ENCODE measurements at places on chromosomes 16 and 17. TPM values are rescaled to one million over a fixed set of nuclear protein-coding genes. Genes with fewer than 3 reads are reported as not detected.

DNA sequence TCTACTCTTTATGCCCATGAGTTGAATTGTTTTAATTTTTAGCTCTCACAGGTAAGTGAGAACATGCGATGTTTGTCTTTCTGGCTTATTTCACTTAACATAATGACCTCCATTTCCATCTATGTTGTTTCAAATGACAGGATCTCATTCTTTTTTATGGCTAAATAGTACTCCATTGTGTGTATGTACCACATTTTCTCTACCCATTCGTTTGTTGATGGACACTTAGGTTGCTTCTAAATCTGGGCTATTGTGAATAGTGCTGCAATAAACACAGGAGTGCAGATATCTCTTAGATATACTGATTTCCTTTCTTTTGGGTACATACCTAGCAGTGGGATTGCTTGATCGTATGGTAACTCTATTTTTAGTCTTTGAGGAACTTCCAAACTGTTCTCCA lies 19.3 kb upstream of the CA4 start:
- peaks cover 29% of the 10 kb centered on the region for H3K4me1 ChIP-seq
- DNase-seq: no peak
- H3K4me3 ChIP-seq: no peak overlapping the region
- peaks cover 8% of the 10 kb centered on the region for H3K36me3 ChIP-seq

DNA sequence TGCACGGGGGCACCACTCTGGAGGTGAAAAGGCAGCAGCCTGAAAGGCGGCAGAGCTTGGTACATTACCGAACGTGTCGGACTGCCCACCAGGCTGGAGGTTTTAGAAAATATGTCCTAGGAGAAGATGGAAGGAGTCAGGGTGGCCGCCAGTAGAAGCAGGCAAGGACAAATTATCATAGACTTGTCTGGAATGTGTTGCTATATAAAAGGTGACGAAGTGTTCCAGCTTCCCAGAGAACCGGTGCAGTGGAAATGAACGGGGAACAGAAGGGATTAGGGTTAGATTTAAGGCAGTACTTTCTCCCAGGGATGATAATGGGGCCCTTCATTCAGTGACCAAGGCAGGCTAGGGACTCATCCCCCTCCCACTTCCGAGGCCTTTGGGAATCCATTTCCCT lies 27.4 kb downstream of the PIPOX start:
- no peak overlapping the region for H3K4me3 ChIP-seq
- no peaks in the 10 kb centered on the region for H3K4me1 ChIP-seq
- H3K27me3 ChIP-seq: peaks cover 14% of the 10 kb centered on the region
- no peak overlapping the region for H3K27ac ChIP-seq

GRCh38 chr17:59561042-59561441 lies 4.4 kb upstream of the DHX40 start:
- H3K36me3 ChIP-seq: no peaks in the 10 kb centered on the region
- H3K27ac ChIP-seq: no peak overlapping the region
- DNase-seq: no peak
- H3K4me1 ChIP-seq: peaks cover 7% of the 10 kb centered on the region

DNA sequence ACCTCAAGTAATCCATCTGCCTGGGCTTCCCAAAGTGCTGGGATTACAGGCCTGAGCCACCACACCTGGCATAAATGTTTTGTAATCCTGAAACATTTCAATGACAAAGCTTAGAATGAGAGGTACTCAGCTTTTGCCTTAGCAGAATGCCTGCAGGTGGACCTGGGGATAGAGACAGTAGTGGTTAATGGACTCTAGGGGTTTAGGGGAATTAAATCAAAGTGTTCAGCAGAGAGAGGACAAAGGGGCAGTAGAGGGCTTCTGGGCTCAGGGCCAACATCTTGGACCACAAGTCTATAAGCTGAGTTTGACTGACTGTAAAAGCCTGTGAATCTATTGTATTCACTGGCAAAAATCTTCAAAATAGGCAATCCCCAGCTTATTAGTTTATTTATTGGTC lies 36.0 kb upstream of the MED13 start:
- H3K36me3 ChIP-seq: no peaks in the 10 kb centered on the region
- H3K4me1 ChIP-seq: no peaks in the 10 kb centered on the region
- peaks cover 15% of the 10 kb centered on the region for H3K27me3 ChIP-seq
- H3K4me3 ChIP-seq: no peak overlapping the region
- no peak for DNase-seq

GRCh38 chr17:81967533-81968395 lies 6.8 kb upstream of the NOTUM start:
- H3K27ac ChIP-seq: no peak overlapping the region
- no peaks in the 10 kb centered on the region for H3K36me3 ChIP-seq
- H3K4me1 ChIP-seq: peaks cover 3% of the 10 kb centered on the region
- no peak overlapping the region for H3K4me3 ChIP-seq

- no peaks in the 10 kb centered on the region for H3K27me3 ChIP-seq
- H3K4me3 ChIP-seq: no peak overlapping the region
- H3K4me1 ChIP-seq: peaks cover 35% of the 10 kb centered on the region
- H3K27ac ChIP-seq: peak overlapping the region; percentile 68
- DNase-seq: no peak
These were observed 238.1 kb downstream of the NTN1 start for GRCh38 chr17:9259419-9259818.

GRCh38 chr17:77164483-77165091 lies 23.8 kb downstream of the SEC14L1 start:
- DNase-seq: no peak
- peaks cover 57% of the 10 kb centered on the region for H3K4me1 ChIP-seq
- H3K4me3 ChIP-seq: no peak overlapping the region
- peaks cover 23% of the 10 kb centered on the region for H3K36me3 ChIP-seq
- no peaks in the 10 kb centered on the region for H3K27me3 ChIP-seq

- H3K4me1 ChIP-seq: no peaks in the 10 kb centered on the region
- H3K27me3 ChIP-seq: peaks cover 38% of the 10 kb centered on the region
- H3K27ac ChIP-seq: no peak overlapping the region
- H3K36me3 ChIP-seq: no peaks in the 10 kb centered on the region
These were observed 61.6 kb downstream of the SKAP1 start for GRCh38 chr17:48368352-48368908.

GRCh38 chr17:41486809-41487530 lies 2.7 kb downstream of the KRT36 start:
- no peak overlapping the region for H3K4me3 ChIP-seq
- no peak overlapping the region for H3K27ac ChIP-seq
- no peaks in the 10 kb centered on the region for H3K27me3 ChIP-seq
- H3K36me3 ChIP-seq: no peaks in the 10 kb centered on the region
- no peak for DNase-seq
- H3K4me1 ChIP-seq: no peaks in the 10 kb centered on the region

DNA sequence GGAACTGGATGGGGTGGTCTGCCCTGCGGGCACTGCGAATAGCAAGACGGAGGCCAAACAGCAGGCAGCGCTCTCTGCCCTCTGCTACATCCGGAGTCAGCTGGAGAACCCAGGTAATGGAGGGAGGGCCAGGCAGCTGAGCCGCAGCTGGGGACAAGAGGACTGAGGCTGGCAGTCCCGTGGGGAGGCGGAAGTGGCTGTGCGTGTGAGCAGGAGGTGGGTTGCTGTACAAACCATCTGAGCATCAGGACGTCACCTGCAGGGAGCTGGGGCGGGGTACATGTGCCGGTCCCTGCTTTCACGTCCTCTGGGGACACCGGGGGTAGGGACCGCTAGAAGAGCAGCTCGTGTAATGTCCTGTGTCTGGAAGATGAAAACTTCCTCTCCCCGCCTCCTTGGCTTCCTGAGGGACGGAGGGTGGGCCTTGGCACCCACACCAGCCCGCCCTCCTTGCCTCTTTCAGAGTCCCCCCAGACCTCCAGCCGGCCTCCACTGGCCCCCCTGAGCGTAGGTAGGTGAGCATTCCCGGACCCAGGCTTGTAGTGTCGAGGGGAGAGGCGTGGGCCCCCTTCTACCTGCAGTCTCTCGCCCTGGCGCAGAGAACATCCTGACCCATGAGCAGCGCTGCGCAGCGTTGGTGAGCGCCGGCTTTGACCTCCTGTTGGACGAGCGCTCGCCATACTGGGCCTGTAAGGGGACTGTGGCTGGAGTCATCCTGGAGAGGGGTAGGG lies 3.7 kb downstream of the ADAD2 start:
- H3K27me3 ChIP-seq: peaks cover 30% of the 10 kb centered on the region
- H3K36me3 ChIP-seq: no peaks in the 10 kb centered on the region
- H3K4me3 ChIP-seq: no peak overlapping the region
- peaks cover 9% of the 10 kb centered on the region for H3K4me1 ChIP-seq
- no peak overlapping the region for H3K27ac ChIP-seq

DNA sequence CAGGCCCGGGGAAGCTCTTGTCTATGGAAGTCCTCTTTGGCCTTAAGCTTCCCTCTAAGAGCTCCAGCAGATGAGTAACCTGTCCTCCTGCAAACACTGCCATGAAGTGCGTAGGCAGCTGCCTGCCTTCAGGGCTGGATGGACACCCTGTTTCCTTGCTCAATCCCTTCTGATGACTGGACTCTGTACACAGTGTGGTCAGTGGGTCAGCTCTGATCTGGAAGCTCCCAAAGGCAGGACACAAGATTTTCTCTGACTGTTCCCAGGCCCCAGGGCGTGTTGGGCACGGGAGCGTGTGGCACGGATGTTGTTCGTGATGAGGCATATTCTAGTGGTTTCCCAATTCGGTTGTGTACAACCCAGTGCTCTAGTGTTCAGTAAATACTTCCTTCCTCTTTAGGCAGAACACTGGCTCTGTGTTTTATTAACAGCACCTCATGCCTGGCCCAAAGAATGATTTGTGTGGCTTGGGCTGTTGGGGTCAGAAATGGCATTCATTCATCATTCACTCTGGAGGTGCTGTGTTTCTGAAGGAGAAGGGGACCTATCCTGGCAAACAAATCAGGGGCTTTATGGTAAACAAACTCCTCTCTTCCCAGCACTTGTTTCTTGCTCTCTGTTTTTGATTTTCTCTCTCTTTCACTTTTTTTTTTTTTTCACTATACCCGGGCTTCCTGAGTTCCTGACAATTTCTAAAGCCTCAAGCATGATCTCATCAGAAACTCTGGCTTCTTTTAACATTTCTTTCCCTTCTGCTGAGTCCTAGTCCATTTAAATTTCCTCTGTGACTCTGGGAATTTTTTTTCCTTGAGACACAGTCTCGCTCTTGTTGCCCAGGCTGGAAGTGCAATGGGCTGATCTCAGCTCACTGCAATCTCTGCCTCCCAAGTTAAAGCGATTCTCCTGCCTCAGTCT lies 12.0 kb upstream of the RNF157 start:
- no peaks in the 10 kb centered on the region for H3K36me3 ChIP-seq
- peaks cover 11% of the 10 kb centered on the region for H3K4me1 ChIP-seq
- H3K27me3 ChIP-seq: peaks cover 11% of the 10 kb centered on the region

GRCh38 chr17:81396722-81397313 lies 1.6 kb downstream of the BAHCC1 start:
- no peaks in the 10 kb centered on the region for H3K27me3 ChIP-seq
- peak overlapping the region; percentile 86 for H3K4me3 ChIP-seq
- peak overlapping the region; percentile 99 for H3K27ac ChIP-seq
- H3K4me1 ChIP-seq: peaks cover 44% of the 10 kb centered on the region
- H3K36me3 ChIP-seq: no peaks in the 10 kb centered on the region

GRCh38 chr16:46923513-46924295 lies 39.5 kb downstream of the GPT2 start:
- DNase-seq: no peak
- peaks cover 42% of the 10 kb centered on the region for H3K36me3 ChIP-seq
- H3K27me3 ChIP-seq: no peaks in the 10 kb centered on the region
- H3K27ac ChIP-seq: no peak overlapping the region
- no peaks in the 10 kb centered on the region for H3K4me1 ChIP-seq

DNA sequence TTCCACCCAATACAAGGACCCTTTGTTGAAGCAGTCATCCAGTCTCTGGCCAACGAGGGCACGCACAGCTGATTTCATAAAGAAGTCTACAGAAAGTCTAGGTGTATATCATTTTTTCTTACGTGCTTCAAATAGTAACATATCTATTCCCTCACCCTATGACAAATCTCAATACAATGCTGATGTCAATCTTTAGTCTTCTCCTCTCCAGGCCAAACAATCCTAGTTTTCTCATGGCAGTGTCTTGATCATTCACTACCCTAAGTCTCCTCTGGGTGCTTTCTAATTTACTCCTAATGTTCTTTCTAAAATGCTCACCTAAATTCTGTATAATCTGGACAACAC lies 92.6 kb downstream of the CACNG1 start:
- no peak overlapping the region for H3K4me3 ChIP-seq
- H3K27ac ChIP-seq: peak overlapping the region; percentile 13
- no peaks in the 10 kb centered on the region for H3K27me3 ChIP-seq
- DNase-seq: no peak

GRCh38 chr17:44170499-44171201 lies at the start of gene ASB16:
TSS of gene ASB16 (plus strand) at chr17:44170704. CDS start at chr17:44170790, 86 bp downstream.
- H3K27ac ChIP-seq: no peak within 1 kb of the TSS
- H3K27me3 ChIP-seq: no peaks in the 10 kb centered on the region
- no peak within 1 kb of the TSS for H3K4me3 ChIP-seq
- peaks cover 16% of the 10 kb centered on the region for H3K4me1 ChIP-seq
- peaks cover 3% of the 10 kb centered on the region for H3K36me3 ChIP-seq
- no peak for DNase-seq

DNA sequence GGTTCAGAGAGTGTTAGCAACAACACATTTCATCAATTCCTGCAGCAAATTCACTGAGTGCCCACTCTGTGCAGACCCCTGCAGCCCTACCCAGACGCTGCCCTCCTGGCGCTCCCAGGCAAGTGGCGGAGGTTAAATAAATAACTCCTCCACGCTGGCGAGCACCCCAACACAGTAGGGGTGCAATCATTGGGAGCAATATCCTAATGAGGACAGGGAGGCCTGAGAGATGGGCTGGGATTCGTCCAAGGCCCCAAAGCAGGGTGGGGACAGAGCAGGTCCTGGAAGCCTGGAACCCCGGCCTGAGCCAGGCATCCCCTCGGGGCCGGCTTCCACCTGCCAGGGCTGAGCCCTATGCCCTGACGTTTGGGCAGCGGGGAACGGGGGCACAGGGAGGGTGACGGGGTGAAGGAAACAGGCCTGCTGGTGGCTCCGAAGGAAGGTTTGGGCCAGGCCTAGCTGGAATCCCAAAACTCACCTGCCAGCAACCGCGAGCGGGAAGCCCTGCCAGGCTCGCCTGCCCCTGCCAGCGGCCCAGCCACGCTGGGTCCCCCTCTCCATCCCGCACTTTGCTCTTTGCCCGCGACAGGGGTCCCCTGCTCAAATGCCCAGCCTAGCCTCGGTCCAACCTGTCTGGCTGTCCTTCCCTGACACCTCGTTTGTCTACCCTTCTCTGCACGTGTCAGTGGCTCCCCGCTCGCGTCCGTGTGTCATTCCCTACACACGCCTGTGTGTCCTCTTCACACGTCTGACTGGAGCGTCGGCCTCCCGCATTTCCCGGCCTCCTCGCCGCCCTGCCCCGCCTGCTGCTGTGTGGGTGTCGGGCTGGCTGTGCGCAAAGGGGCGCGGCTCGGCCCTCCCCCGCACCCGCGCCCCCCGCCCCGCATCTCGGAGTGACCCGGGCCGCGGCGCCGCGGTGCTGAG lies 721 bp upstream of the BEAN1 start:
- H3K27ac ChIP-seq: no peak overlapping the region
- H3K36me3 ChIP-seq: no peaks in the 10 kb centered on the region
- H3K27me3 ChIP-seq: peaks cover 55% of the 10 kb centered on the region
- H3K4me1 ChIP-seq: peaks cover 4% of the 10 kb centered on the region

- H3K27ac ChIP-seq: no peak overlapping the region
- no peaks in the 10 kb centered on the region for H3K36me3 ChIP-seq
- H3K27me3 ChIP-seq: peaks cover 5% of the 10 kb centered on the region
- no peak for DNase-seq
- peaks cover 3% of the 10 kb centered on the region for H3K4me1 ChIP-seq
- no peak overlapping the region for H3K4me3 ChIP-seq
These were observed 3.8 kb downstream of the CCL16 start for GRCh38 chr17:35977509-35977908.

CHST4 gene
- not detected for total RNA-seq

TUBD1 gene
- total RNA-seq: 7.9 TPM

SPATA32 gene
- total RNA-seq: 0.18 TPM

AANAT gene
- total RNA-seq: not detected

MPP3 gene
- total RNA-seq: 6.1 TPM

GPR139 gene
- not detected for total RNA-seq

Measured in osteocyte (in vitro differentiated cells).